NCI-H526 treated with DMSO at 0.1 percent for 48 hours (cell line): ENCODE measurements at places on chromosomes 1 and 21.

DNA sequence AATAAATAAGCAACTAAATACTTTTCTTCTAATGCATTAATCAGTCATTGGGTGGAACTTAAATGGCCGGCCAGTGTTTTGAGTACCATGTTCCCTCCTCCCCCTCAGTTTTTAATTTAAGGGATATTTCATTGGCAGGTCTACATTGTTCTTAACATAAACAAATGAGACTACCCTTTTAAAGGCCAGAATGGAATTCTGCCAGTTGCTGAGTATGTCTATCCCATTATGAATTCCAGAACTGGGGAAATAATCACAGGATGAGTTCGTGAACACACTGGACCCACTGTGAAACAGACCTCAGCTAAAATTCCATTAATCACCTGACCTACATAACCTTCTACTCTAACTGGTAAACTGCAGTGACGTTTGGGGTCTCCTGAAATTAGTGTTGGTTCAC is 305.5 kb upstream of the PKN2 start:
- DNase-seq, result no peak

DNA sequence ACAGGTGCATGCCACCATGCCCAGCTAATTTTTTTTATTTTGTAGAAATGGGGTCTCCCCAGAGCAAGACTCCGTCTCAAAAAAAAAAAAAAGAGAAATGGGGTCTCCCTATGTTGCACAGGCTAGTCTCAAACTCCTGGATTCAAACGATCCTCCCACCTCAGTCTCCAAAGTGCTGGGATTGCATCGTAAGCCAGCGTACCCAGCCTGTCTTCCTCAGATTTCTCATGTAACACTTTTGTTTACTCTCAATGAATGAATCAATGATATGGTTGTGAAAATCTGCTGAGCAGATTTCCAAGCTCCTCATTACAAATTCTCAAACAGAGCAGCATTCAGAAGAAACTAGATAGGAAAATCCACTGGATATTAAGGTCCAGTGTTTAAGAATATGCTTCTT is 6.6 kb downstream of the CMPK1 start:
- no peak for DNase-seq

DNA sequence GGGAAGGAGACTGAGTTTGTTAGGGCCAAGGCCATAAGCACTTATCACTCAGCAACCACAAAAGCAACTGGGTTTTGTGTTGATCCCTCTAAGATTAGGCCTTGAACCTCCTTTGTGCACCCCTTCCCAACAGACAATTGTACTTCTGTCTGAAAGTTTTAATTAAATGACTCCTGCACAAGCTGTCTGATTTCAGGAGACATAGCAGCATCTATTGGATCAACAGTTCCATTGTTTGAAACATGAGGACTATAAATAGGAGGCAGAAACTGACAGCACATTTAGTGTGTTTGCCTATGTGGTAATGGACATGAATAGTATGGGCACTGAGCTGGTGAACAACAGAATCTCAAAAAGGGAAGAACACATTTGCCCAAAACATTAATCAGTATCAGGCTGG is 167.3 kb upstream of the KCNJ6 start:
- DNase-seq, result peak; percentile 14

GRCh38 chr21:34736116-34736874 is 67.5 kb downstream of the CLIC6 start:
- no peak for DNase-seq

DNA sequence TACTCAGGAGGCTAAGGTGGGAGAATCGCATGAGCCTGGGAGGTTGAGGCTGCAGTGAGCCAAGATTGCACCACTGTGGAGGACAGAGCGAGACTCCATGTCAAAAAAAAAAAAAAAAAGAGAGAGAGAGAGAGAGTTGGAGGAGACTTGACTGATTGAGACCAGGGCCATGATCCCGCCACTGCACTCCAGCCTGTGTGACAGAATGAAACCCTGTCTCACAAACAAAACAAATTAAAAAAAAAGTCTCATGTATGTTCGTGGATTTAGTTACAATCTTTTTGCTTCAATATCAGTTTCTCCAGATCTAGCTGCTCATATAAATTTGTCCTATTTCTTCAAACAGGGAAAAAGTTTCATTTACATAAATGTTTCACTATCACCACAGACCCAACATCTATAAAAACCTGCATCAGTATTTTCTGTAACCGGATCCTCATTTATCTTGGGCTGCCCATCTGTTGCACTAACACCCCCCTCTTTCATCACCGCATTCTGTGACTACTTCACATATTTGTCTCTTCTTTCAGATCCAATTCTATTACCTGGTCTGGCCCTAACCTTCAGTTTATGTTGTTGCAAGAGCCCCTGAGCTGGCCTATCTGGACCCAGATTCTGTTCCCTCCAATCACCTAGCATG is 127.0 kb downstream of the GREM2 start:
- no peak for DNase-seq

GRCh38 chr1:106613068-106613467 is 443.4 kb upstream of the PRMT6 start:
- DNase-seq, result no peak
